ENCODE measurements at places on chromosomes 6 and 20.
A peak's percentile ranks its signal among the peaks of the same experiment; 100 is the strongest.

- no peak for DNase-seq
Observed at GRCh38 chr6:87723170-87724078, 21.4 kb upstream of the AKIRIN2 start.

DNA sequence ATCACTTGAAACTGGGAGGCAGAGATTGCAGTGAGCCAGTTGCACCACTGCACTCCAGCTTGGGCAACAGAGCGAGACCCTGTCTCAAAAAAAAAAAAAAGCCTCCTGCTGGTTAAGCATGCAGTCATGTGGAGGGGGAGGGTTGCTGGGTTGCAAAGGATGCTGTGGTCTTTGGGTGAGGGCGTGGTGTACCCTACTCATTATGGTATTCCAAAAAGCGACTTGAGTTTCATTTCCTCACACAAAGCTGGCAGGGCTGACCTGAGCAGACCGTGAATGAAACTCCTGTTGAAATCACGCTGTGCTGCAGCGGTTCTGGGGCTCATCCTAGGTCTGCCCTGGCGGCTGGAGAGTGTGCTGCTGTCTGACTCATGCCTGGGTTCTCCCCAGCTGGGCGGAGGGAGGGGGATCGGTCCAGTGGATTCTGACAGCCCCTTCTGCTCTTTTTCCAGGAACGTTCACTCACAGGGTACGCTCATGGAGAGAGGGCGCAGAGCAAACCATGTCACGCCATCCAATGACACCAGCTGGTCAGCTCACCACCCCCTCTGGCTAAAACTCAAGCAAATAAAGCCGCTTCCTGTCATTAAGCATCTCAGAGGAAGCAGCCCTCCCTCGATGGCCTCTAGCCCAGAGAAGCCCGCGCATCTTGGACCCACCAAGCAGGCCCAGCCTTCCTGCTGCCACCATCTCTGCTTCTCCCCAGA, 166.2 kb downstream of the SCML4 start:
- DNase-seq: no peak

- DNase-seq: peak; percentile 66
Observed at GRCh38 chr20:3749689-3750531, 17.4 kb downstream of the HSPA12B start.

DNA sequence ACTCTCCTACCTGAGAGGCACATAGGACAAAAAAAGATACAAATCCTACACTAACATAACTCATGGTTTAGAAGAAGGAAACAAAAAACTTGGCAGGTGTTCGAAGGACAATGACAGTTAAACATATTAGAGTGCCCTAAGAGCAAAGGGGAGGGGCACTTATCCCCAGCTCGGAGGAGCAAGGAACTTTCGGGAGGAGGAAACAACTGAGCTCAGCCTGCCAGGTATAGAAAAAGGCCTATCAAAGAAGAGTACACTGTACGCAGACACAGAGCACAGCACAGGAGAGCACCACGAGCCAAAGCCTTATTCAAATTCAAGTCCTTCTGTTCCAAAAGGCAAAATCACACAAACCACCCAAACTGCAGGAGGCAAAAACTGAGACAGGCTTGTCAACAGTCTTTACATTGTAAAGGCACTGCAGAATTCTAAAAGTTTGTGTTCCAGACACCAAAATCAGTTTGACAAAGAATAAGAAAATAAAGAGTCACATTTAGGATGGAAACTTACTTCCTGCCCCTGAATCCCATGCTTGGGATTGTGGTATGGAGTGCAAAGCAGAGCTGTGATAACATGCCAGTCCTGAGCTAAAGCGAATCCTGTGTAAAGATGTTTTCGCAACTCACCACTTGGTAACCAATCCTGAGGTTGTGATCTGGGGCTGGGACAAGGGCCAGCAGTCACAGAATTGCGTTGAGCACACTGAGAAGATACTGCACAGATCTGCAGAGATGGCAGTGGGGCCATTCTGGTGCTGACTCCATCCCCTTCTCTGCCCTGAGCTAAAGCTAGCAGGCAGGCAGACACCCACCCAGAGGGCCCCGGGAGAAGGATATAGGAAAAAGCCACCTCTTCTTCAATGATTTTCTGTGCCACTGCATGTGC, 108.6 kb downstream of the CHD6 start:
- no peak for DNase-seq

DNA sequence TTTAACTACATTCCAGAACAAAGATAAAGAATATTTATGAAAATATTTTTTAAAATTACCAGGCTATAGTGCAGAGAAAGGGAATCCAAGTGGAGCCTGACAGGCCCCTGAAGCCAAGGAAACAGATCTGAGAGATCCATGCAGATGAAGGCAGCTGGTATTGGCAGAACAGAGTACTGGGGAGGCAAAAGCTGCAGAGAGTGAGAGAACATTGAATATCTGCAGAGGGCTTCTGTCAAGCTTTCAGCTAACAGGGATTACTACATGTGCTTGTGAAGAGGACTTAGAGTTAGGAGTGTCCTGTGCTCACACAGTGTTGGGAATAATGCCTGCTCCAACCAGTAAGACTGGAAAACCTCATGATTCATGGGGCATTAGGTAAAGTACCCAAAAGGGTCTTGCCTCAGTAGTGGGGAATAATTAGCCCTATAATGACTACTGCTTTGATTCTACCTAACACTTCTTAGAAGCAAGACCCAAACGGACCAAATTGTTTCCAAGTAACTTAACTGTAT, 657.2 kb downstream of the DHX35 start:
- DNase-seq: no peak

GRCh38 chr6:21984561-21984960, 312.3 kb downstream of the PRL start:
- no peak for DNase-seq

DNA sequence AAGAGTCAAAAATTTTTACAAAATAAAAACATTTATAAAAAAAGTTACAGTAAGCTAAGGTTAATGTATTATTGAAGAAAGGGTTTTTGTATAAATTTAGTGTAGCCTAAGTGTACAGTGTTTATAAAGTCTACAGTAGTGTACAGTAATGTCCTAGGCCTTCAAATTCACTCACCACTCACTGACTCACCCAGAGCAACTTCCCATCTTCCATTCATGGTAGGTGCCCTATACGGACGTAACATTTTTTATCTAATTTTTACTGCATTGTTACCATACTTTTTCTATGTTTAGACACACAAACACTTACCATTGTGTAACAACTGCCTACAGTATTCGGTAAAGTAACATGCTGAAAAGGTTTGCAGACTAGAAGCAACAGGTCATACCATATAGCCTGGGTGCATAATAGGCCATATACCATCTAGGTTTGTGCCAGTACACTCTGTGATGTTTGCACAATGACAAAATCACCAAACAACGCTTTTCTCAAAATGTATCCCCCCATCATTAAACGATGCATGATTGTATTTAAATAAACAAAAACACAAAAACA, 6.0 kb downstream of the MTFR2 start:
- no peak for DNase-seq

DNA sequence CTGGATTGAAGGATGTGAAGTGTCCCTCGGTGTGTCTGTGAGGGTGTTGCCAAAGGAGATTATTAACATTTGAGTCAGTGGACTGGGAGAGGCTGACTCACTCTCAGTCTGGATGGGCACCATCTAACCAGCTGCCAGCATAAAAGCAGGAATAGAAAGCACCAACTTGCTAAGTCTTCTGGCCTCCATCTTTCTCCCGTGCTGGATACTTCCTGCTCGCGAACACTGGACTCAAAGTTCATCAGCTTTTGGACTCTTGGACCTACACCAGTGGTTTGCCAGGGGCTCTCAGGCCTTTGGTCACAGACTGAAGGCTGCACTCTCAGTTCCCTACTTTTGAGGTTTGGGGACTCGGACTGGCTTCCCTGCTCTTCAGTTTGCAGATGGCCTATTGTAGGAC, 220.3 kb upstream of the LRFN2 start:
- DNase-seq: no peak

DNA sequence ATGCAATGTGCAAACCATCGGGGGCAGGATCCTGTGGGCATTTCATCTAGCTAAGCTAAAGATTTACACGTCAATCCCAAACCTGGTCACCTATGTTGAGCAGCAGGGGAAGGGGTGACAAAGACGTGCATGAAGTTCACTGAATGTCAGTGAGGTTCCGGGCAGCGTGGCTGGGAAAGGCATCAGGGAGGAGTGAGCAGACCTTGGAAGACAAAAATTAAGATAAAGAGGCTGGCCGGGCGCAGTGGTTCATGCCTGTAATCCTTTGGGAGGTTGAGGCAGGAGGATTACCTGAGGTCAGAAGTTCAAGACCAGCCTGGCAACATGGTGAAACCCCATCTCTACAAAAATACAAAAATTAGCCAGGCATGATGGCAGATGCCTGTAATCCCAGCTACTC, 126.1 kb downstream of the PREX1 start:
- no peak for DNase-seq

- DNase-seq: no peak
Observed at GRCh38 chr6:82651845-82652335, 288.3 kb downstream of the TPBG start.

- DNase-seq: no peak
Observed at GRCh38 chr20:36736451-36737182, 9.3 kb downstream of the NDRG3 start.

DNA sequence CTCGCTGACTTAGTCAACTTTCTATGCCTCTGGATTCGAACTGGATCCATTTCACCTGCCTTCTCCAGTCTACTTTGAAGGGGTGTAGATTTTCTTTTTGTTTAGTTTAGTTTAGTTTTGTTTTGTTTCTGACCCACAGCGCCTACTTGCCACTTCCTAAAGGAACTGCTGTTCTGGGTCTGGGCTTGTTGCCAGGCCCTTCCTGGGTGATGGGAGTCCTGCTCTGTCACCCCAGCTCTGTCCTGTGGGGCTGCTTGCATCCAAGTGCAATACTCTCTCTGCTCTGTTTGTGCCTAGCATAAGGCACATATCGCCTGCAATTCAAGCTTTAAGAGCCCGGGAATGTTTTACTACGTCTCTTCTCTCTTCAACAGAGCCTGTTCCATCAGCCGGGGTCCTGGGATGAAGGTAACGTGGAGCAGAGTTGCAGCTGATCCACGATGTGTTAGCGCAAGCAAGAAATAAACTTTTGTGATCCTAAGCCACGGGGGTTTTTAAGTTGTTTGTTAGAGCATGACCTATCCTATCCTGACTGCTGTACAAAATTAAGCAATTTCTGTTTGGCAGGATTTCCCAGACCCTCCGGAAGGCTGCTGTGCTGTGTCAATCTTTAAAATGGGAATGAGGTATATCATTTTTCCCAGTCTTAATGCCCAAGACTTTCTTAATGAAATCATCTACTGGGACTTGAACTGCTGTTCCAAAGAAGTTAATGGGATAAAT, 30.9 kb upstream of the TAGAP start:
- no peak for DNase-seq

- no peak for DNase-seq
Observed at GRCh38 chr20:61895016-61895415, 170.7 kb downstream of the TAF4 start.

DNA sequence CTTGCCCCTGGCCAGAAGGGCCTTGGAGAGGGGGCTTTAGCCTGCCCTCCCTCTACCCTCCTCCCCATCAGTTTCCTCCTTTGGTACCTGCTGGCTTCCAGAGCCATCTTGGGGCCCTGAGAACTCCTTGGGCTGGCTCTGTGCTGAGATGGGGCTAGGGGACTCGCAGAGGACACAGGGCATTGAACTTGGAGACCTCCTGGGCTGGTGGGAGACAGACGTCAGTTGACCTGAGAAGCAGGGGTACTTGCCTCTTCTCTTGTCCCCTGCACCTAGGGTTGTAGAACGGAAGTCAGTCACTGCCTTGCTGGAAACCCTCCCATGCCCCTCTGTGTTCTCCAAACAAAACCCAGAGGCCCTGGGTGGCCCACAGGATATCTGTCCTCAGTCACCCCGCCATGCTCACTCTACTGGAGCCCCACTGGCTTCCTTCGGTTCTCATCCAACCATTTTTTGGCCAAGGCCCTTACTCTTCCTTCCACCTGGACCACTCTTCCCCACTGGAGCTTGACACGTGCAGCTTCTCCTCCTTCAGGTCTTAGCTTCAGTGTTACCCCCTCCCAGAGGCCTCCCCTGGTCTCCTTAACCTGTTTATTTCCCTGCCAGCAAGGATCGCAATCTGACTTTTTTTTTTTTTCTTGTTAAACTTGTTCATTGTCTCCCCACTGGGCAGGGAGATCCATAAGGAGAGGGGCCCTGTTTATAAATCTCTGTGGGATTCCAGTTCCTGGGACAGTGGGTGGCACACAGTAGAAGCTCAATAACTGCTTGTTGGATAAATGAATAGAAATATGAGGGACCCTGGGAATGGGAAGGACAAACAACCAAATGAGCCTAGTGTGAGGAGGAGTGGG, 971 bp downstream of the RBCK1 start:
- no peak for DNase-seq

GRCh38 chr20:49916146-49917002, 1.0 kb upstream of the SPATA2 start:
- no peak for DNase-seq

DNA sequence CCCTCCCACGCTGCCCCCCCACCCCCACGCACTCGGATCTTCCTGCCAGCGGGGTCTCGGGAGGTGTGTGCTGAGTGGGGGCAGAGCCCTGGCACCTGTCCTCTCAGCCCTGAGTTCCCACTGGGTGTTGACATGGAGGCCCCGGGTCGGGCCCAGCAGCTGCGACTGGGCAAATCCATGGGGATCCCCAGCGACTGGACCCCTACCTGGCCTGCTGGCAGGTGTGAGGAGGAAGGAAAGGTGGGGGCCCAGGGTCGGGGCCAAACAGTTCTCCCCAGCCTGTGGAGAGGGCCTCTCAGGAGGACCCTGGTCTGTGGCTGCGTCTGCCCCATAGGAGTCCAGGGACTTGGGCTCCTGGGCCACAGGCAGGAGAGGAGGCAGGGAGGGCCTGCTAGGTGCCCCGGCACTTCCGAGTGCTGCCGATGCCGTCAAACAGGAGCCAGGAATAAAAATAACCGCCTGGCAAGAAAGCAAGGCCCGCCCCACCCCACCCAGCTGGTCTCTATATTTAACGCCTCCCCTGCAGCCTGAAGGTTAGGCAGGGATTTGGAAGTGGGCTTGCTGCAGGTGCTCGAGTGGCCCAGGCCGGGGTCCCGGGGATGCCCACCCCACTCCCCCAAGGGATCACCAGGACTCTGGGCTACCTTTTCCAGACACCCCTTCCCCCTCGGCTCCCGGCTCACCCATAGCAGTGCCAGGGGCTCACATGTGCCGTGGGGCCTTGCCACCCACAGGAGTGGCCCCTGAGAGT, 1.4 kb upstream of the EEF1A2 start:
- no peak for DNase-seq
